NCI-H2107 (cell line): ENCODE measurements at places on chromosomes 3 and 15.

DNA sequence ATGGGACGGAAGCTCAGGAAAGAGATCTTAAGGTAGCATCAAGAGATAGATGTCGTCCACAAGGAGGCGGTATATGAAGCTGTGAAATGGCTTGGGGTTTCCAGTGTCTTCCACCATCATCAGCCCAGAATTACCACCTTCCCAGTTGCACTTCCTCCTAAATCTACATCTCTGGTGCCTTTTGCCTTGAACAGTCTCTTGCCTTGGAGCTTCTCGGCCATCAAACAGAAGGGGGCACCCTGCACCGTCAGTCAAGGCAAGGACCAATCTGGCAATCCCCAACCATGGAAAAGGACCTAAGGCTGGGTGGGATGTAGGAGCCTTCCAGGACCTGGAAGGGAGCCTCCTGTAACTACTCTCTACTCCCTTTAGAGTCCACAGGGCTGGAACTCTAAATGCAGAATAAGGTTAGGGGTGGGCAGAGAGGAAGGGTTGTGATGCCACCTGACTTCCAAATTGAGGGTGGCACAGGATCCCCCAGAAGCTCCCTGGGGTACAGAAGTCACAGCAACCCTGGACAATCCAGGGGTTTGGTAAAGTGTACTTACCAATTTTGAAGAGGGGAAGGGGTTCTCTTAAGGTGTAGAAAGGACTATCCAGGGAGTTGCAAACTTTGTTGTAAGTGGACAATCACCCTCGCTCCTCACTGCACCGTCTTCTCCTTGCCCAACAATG, 1.0 kb upstream of the RYR3 start:
- DNase-seq = no peak

GRCh38 chr15:56261854-56262509, 18.3 kb upstream of the RFX7 start:
- DNase-seq = no peak

DNA sequence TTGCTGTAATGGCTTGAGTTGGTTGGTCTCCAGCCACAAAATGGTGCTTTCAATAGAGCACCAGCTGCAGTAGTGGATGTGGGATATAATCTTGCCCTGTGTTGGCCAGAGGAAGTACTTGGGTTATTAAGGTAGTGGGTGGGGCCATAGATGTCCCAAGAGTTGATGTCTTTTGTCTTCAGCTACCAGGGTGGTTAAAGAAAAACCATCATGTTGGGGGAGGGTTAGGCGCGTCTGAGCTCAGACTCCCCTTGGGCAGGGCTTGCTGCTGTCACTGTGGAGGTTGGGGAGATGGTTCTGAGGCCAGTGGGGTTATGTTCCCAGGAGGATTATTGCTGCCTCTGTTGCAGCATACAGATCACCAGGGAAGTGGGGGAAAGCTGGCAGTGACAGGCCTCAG, 46.9 kb upstream of the GADL1 start:
- DNase-seq = no peak

DNA sequence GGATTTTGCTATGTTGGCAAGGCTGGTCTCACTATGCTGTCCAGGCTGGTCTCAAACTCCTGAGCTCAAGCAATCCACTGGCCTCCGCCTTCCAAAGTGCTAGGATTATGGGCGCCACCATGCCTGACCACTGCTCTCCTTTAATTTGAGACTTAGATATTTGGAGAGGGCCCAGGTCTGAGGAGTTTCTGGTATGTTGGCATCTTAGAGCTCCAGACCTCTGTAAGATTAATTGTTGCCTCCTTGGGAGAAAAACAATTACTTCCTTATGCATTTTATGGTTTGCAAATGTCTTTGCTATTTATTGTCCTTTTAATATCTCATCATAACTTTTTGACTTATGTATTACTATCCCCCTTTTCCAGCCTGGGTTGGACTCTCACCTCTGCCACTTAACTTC, 2.9 kb downstream of the ZNF774 start:
- no peak for DNase-seq
